ENCODE measurements at places on chromosomes 12 and 14.
A peak's percentile ranks its signal among the peaks of the same experiment; 100 is the strongest.

DNA sequence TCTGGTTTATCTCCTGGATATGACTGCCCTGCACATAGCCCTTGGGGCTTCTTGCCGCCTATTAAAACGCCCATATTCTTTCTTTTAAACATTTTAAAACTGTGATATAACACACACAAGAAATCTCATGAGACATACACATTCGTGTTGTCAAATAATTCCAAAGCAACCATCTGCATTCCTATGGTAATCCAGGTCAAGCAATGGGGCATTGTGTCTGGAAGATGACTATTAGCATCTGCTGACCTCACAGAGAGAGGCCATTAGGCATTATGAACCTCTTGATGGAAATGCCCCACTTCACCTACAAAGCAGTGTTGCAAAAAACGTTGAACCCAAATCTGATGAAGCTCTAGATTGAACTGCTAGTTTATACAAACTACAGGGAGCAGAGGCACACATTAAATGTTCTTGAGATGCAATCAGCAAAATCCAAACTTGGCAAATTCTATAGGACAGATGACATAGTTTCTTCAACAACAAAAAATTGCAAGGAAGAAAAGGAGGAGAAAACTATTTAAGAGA, 513.8 kb upstream of the CCDC196 start:
- DNase-seq = no peak

DNA sequence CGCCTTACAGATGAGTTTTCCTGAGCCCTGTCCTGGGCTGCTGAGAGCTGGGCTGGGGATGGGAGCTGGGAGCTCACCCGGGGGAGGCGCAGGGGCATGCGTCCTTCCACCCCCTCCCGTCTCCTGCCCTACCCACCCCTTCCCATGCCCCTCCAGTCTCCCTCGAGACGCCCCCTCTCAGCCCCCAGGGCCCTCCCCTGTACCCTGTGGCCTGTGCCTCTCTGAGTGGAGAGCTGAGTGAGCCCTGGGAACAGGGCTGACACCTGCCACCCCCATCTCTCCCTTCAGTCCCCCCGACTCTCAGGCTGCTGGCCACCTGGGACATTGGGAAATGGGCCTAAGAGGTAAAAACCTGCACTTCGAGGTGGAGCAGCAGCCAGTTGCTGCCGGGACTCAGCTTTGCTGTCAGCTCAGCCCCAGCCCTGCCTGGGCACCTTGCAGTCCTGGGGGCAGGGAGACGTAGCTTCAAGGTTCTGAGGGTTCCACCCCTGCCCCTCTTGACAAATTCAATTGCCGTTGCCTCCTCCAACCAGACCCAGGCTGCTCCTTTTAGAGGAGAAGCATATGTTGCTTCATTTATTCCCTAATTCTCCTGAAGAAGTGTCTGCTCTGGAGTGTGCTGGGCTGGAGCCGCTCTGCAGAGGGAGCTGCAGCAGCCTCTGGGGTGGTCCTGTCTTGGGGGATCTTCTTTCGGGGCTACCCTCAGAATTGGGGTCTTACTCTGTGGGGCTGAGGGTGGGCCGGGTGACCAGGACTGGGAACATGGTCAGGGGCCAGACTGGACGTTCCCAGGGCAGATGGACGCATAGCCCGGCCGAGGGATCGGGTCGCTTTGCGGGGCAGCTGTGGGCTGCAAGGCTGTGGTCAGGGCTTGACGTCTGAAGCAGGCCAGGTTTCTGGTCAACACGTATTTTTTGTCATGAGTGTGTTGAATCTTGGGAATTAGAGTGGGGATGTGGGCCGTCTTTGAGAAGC, 141.4 kb downstream of the ADGRD1 start:
- no peak for DNase-seq

DNA sequence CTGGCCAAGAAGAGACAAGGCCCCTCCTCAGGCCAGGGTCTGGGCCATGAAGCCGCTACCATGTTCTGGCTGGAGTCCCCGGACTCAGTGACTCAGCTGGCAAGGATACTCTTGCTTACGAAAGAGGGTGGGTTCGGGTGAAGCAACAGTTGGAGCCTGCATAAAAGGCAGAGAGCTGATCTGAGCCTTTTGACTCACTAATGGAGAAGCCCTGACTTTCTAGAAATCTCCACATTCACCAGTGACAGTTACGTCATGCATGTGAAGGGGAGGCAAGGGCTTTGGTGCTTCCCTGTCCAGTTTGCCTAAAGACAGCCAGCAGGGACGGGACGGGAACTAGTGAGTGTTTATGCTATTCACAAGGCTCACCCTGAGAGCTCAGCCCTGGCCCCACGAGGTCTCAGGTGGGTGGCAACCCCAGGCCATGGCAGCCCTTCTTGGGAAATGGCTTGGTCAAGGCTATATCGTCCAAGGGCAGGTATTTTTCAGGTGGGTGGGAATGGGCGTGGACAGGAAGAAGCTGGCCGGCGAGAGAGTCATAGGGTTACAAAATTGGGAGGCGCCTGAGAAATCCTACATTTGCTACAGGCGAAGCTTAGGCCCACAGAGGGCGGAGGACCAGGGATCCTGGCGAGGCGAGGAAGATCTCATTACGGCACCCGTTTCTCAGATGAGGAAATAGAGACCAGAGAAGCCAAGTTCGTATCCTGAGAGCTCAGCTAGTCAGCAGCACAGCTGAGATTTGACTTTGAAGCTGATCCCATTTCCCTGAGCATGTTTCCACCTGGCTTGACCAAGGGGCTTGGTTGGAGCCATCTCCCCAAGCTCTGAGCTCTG, 314.6 kb downstream of the BCL11B start:
- DNase-seq = no peak

GRCh38 chr14:95196268-95196667, 38.9 kb upstream of the DICER1 start:
- no peak for DNase-seq

- no peak for DNase-seq
Measured at GRCh38 chr12:11040162-11040561, 9.0 kb upstream of the TAS2R31 start.

DNA sequence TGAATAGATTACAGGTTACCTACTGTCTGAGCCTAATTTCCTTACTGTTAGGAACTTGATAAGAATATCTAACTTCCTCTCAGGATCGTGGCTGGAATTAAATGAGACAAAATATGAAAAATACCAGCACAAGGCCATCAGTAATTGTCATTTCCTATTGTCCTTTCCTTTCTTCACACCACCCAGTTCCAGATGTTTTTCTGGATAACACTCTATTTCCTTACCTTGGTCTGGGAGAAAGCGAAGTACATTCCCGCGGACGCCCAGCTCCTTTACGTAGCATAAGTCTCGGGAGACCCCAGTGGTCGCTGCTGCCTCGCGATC, 376 bp downstream of the GDF3 start:
- no peak for DNase-seq

DNA sequence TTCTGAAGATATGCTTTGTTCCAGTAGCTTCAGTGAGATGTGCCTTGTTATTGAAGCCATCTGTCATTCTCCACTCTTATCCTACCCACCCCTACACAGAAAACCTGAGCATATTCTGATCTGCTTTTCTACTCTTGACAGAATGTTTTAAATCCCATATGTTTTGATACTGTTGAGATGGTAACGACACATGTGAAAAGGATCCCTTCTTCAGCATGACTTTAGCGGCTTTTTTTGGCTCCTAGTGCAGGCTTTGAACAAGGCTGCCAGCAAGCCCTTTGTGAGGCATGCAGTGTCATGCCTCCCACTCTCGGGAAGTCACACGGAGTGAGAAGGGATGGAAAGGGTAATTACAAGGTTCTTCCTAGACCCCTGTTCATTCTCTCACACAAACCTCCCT, 228.8 kb upstream of the RGS6 start:
- DNase-seq = peak; percentile 5

DNA sequence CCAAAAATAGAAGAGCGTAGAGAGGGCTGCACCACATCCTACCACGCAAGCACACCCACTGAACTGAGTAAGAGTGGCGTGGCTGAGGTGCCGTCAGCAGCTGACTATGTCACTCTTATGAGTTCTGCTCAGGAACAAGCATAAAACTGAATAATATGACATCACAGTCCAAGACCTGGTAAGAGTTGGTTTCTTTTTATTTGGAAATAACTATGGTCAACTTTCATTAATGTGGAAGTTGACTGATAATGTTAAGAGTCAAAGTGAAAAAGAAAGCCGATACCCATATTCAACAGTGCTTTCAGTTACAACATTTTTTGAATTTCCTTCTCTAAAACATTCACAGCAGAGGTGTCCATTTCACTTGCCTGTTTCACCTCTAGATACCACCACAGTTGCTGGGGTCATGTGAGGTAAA, 44.6 kb downstream of the GNS start:
- no peak for DNase-seq

DNA sequence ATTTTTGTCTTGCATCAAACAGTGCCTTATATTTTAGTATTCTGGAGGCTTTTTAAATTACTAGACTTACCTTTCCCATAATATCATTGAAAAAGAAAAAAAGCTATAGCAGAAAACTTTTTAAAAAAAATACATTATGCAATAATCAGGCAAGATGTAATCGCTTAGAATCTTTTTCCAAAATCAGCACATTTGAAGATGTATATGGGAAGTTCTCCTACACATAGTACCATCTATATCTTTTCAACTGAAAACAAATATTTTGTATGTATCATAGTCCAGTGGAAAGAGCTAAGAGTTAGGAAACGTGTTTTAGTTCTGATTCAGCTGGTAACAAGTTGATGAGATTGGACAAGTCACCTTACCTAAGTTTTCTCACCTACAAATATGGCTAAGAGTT, 70.6 kb downstream of the SLC41A2 start:
- no peak for DNase-seq
